ENCODE measurements at places on chromosomes 1 and 21.
A peak's percentile ranks its signal among the peaks of the same experiment; 100 is the strongest.

DNA sequence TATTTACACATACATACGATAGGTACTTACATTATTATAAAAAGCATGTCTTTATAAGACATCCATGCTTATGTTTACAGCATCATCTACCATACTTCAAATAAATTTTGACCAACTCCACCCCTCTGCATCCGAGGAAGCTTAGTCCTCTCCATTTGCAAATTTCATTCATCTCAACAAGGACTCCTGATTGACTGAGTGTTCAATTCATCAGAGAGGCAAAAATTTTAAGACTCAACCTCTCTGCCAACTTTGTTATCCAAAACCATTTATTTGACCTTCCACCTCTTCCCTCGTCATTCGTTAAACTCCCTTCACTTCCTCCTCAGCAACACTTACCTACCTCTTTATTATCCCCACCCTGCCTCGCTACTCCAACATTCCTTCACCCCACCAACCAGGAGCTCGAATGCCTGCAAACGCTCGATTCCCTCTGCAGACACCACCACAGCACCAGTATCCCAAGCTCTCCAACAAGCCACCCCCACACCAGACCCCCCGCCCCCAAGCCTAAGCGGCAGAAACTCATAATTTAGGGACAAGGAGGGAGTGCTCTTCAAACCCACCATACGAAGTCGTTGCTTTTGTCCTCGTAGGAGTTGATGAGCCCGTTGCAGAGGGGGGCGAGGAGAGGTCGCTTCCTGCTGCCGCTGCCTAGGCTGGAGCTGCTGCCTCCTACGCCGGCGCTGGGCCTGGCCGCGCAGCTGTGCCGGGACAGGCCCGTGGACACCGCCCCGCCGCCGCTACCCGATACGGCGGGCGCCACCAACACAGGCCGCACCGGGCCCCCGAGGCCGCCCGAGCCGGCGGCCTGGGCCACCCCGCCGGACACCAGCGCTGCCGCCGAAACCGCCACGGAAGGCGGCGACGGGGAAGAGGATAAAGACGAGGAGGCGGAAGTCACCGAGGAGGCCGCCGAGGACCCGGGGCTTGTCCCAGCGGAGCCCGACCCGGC lies 803 bp downstream of the COP1 start:
- DNase-seq, result no peak

DNA sequence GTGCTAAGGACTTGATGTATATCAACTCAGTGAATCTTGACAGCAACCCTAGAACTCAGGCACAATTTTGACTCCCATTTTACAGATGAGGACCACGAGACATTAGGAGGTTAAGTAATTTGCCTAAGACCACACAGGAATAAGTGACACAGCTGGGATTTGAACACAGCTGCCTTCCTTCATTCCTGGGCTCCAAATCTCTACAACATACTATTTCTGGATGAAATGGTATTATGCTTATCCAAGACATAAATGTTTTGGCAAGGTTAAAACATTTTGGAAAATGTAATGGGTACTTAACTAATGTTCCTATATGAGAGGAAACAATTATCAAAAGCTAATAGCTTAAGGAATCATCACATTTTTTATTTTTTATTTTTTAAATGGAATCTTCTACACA lies 4.8 kb downstream of the CLDN8 start:
- no peak for DNase-seq

DNA sequence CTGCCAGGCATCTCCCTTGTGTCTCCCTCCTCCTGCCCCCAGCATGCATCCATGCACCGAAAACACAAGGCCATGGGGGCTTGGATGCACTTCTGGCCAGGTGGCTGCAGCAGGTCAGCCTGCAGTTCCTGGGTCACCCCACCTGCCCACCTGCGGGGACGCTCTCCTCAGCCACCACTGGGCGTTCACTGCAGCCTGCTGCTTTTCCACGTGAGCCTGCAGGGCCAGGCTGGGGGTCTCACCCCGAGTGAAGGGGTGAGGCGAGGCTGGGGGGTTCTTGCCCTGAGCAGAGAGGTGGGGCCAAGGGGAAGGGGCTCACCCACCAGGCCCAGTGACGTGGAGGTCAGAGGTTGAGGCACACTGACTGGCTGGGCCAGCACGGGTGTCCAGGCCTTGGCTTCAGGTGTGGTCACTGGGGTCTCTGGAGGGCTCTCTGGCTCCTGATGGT lies 64.6 kb downstream of the WNT9A start:
- DNase-seq, result no peak

GRCh38 chr21:26964170-26964778 lies 2.6 kb downstream of the ADAMTS5 start:
- DNase-seq, result no peak

DNA sequence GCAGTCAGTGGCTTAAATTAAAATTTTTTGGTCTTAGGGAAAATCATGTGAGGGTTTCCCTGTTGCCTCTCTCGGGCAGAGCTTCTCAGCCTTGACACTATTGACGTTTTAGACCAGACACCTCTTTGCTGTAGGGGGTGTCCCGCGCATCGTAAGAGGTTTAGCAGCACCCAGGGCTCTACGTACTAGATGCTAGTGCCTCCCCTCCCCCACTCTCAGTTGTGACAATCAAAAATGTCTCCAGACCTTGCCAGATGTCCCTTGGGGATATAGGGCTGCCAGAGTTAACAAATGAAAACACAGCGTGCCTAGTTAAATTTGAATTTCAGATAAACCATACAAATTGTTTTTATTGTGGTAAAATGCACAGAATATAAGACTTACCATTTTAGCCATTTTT lies 293.3 kb downstream of the DISC1 start:
- no peak for DNase-seq

DNA sequence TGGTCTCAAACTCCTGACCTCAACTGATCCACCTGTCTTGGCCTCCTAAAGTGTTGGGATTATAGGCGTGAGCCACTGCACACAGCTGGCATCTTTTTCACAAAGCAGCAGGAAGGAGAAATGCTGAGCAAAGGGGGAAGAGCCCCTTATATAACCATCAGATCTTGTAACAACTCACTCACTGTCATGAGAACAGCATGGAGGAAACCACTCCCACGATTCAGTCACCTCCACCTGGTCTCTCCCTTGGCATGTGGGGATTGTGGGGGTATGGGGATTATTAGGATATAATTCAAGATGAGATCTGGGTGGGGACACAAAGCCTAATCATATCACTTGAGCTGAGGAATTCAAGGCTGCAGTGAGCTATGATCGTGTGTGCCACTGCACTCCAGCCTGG lies 3.0 kb upstream of the MFSD2A start:
- DNase-seq, result no peak

DNA sequence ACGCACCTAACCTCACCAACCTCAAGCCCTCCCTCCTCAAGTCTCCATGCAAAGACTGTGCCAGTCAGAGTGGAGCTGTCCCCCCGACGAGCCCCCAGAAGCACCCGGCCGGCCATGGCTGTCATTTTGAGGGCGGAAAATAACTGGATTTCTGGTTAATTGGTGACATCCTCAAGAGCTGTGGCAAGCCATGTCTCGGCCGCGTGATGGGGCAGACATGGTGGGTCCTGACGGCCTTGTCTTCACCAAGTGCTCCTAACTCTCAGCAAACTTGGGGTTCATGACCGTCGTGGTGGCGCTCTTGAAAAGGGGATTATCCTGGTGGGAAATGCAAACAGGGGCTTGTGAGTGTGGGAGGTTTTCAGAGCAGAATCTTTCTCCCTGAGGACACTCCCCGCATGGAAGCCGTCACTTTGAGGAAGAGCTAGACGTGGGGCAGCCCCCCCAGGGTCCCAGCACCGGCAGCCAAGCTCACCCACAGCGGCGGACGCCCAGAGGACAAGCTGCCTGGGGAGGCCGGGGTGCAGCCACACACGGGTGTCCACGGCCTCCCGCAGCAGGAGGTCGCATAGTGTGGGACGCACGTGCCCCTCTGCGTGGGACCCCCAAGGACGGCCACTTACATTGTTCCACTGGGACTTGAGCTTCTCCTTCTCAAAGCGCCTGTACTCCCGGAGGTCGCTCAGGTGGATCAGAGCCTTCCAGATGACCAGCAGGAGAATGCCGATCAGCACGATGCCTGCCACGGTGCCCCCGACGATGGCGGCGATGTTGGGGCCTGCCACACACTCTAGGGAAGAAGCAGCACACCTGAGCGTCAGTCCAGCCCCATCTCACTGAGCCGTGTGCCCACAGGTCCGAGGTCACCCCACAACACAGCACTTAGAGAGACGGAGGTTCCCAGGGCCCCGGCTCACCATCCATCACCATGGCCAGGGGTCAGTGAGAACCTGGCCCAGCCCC lies 12.9 kb upstream of the PTTG1IP start:
- no peak for DNase-seq

- no peak for DNase-seq
These were observed 125.9 kb upstream of the GREM2 start for GRCh38 chr1:240737766-240738265.

- DNase-seq, result peak; percentile 35
These were observed 13.1 kb upstream of the EXO1 start for GRCh38 chr1:241834733-241835377.

DNA sequence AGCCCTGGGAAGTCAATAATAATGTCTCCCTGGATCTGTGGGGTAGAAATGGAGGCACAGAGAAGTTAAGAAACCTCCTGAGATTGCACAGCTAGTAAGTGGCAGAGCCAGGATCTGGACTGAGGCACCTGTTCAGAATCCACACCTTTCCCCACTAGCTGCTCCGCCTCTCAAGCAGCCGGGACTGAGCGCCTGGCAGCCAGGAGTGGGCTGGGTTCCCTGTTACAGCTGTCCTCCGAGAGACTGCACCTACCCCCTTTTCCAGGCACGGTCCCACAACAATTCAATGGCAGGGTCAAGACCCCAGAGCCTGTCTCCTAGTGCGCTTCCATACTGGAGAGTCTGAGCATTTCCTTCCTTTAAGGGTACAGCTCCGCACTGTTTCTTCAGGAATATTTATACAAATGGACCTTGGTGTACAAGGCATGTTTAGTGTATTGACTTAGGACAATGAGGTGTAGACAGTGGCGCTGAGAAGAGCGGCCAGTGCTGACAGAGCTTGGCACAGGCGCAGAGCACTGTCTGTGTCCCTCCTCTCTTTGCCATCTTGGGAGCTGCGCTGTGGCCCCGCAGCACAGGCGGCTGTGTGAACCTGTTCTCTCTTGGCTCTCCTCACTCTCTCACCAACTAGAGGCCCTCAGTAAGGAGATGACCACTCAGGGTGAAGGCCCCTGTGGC lies 24.4 kb downstream of the GRHL3 start:
- DNase-seq, result no peak

DNA sequence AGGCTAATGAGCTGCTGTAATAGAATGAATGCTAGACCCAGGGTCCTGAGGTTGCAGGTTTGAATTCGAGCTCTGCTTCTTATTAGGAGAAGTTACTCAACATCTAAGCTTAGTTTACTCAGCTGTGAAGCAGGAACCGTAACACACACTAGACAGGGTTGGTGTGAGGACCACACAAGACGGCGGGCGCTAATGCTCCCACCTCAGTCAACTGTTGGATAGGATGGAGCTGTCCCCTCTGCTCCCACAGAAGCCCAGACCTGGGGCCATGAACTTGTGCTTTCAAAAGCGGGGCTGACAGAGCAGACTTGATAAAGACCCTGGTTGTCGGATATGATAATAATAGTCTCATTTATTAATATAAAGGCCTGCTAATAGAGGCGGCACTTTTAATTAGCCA lies 98.4 kb upstream of the CD34 start:
- DNase-seq, result no peak

DNA sequence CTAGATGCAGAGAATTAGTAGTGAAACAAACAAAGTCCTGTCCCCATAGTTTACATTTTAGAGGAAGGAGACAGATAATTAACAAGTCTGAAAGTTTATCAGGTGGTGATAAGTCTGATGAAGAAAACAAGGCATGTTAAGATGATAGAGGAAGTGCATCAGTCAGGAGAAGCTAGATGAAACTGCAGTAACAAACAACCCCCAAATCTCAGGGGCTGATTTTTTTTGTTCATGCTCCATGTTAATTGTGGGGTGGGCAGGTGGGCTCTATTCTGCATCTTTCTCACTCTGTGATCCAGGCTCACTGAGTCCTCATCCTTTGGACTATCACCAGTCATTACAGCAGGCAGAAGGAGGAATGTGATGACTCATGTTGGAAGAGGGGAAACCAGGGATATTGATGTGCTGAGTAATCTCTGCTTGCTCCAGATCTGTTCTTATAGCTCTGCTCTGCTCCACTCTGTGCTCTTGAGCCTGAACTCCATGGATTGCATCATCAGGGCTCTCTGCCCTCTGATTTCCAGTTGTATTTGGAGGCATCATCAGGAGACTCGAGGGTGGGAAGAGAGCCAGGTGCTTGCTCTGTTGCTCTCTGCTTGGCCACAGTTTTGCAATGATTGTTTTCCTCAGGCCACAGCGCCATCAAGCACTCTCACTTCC lies 166.9 kb downstream of the IER5 start:
- DNase-seq, result no peak

GRCh38 chr1:56463376-56463775 lies 116.0 kb downstream of the PLPP3 start:
- DNase-seq, result no peak

- DNase-seq, result no peak
These were observed 144.6 kb downstream of the SLC30A10 start for GRCh38 chr1:219783605-219784235.

DNA sequence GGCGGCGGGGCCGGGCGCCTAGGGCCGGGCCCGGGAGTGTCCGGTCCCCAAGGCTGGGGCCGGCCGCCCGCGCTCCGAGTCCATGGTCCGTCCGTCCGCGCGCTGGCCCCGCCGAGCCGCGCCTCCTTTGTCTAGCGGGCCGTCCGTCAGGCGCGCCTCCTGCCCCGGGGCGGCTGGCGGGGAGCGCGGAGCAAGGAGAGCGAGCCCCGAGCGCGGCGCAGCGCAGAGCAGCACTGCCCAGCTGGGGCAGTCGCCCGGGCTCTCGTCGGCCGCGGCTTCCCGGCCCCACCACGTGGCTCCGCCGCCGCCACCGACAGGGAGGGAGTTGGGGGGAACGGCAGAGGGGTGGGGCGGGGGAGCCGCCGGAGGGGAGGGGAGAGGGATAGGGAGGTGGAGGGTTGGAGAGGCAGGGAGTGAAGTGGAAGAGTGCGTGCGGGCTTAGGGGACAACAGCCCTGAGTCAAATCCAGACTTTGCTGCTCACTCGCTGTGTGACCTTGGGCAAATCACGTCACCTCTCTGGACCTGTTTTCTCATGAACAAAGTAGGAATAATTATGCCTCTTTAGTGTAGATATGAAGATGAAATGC lies at the start of gene NKAIN1:
NKAIN1 (minus strand) TSS at position 235 of the 589 bp plus-strand sequence. CDS start 340 bp downstream, outside the sequence.
- no peak for DNase-seq

GRCh38 chr1:171117085-171117484 lies 26.4 kb downstream of the FMO3 start:
- no peak for DNase-seq

DNA sequence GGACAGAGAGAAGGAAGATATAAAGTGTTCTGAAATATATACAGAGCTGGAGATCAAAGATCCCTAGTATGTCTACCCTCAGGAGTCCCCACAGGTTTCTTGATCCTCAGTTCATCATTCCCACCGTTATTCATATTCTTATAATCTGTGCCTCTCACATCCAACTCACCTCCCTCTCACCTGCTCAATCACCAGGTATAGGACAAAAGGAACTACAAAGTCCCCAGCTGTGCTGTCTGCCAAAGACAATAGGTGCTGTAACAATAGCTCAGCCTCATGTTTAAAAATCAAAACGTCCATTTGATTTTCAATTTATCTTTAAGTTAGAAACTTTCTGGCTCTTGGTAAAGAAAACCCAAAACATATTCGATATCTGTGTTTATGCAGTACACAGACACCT lies 121.1 kb upstream of the PKN2 start:
- DNase-seq, result no peak

GRCh38 chr1:68916221-68916902 lies 419.5 kb upstream of the DEPDC1 start:
- no peak for DNase-seq

- DNase-seq, result no peak
These were observed 38.3 kb upstream of the CLCA4 start for GRCh38 chr1:86508583-86508969.

GRCh38 chr1:190084552-190084951 lies 393.1 kb downstream of the BRINP3 start:
- DNase-seq, result no peak

All from SHP77 (cell line).